Ascending aorta (tissue), 2 donors: ENCODE measurements at places on chromosomes 5 and 9. TPM values are rescaled to one million over a fixed set of nuclear protein-coding genes. Genes with fewer than 3 reads are reported as not detected.

The CCL19 gene
- 17.7 TPM for total RNA-seq

DNA sequence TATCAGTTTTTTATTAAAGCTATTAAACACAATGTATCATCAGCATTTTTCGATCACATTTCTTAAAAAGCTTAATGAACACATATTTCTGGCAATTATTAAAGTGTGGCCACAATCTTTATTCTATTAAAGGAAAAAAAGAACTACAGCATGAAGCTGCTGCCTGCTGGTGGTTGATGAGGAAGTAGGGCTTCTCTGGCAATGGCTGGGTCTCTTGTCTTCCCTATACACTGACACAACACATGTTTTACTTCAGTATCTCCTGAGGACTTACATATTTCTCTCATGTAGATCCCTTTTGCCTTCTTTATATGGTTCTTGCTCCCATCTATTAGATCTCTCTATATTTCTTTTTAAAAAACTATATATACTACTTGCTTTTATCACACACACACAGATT lies 590.7 kb downstream of the RAB3C start:
- no peaks in the 10 kb centered on the region for H3K4me1 ChIP-seq
- no peak overlapping the region for H3K4me3 ChIP-seq
- DNase-seq: no peak
- H3K27ac ChIP-seq: no peak overlapping the region

The ZBTB34 gene
- 8.9 TPM for total RNA-seq

GRCh38 chr9:119609277-119609971 lies 240.2 kb upstream of the BRINP1 start:
- no peak for DNase-seq
- no peaks in the 10 kb centered on the region for H3K27me3 ChIP-seq
- no peak overlapping the region for H3K27ac ChIP-seq

DNA sequence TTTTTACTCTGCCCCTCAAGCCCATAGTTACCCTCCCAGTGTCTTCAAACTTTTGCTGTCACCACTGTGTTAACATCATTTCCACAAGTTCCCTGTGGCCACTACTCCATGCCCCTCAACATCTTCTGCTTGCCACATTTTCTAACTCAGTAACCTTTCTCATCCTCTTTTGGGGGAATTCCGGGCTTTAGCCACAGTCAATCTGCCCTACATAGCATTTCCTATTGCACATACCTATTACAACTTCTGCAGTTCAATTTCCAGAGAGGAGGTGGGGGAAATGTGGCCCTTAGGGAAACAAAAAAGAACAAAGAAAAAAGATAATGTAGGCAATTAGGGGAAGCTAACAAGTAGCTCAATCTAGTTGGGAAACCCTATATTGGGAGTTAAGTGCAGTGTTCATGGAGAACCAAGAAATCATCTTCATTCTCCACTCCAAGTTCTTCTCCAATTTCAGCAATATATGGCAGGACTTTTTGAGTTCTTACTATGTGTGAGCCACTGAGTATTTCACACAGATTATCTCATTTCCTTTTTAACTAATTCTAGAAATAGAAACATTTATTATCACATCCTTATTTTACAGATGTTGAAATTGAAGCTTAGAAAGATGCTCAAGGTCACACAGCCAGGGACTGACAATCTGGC lies 40.2 kb upstream of the LPAR1 start:
- DNase-seq: no peak
- no peaks in the 10 kb centered on the region for H3K27me3 ChIP-seq
- no peak overlapping the region for H3K27ac ChIP-seq
- H3K4me3 ChIP-seq: no peak overlapping the region
- no peaks in the 10 kb centered on the region for H3K4me1 ChIP-seq

DNA sequence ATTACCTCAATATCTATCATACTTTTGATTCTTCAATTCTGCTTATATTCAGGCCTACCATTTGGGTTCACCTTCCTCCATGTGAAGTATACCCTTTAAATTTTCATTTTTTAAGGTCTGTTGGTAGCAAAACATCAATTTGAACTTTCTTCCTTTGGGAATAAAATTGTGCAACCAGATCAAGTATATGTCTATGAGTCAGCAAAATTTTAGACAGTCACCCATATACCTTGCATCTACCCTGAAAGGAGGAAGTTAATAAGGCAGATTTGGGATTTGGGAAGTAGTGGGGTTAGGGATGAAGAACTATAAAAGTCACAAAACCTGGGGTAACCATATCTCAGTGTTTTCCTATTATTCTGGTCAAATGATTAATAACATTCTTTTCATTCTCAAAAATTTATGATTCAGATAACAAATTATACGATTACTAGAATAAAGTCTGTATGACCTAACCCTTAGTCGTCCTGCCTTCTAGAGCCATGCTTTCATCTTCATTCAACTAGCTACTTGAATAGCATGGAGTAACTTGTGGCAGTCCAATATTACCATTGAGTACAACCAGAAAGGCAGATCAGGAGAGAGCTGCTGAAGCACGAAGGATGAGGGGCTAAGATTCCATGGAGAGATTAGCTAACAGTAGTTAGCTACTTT lies 2.8 kb upstream of the IL33 start:
- H3K4me3 ChIP-seq: no peak overlapping the region
- no peak for DNase-seq
- no peaks in the 10 kb centered on the region for H3K27me3 ChIP-seq
- H3K27ac ChIP-seq: no peak overlapping the region

The SCGB3A2 gene
- not detected for total RNA-seq

The PCDHGB2 gene
- total RNA-seq: 12.2 TPM

DNA sequence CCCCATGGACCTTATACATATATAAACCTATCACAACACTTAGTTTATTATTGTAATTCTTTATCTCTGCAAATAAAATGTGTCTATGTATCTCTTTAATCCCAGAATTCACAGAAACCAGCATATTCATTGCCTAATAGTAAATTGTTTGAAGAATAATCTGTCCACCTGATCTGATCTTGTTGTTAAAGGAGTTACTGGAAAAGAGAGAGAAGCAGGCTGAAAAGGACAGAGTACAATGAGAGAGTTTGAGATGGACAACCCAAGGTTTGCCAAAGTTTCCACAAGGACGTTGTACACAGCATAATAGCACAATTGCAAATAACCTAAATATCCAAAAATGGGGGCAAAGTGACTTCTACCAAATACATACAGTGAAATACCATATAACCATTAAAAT lies 23.8 kb downstream of the PLPP1 start:
- no peaks in the 10 kb centered on the region for H3K36me3 ChIP-seq
- H3K4me3 ChIP-seq: no peak overlapping the region

DNA sequence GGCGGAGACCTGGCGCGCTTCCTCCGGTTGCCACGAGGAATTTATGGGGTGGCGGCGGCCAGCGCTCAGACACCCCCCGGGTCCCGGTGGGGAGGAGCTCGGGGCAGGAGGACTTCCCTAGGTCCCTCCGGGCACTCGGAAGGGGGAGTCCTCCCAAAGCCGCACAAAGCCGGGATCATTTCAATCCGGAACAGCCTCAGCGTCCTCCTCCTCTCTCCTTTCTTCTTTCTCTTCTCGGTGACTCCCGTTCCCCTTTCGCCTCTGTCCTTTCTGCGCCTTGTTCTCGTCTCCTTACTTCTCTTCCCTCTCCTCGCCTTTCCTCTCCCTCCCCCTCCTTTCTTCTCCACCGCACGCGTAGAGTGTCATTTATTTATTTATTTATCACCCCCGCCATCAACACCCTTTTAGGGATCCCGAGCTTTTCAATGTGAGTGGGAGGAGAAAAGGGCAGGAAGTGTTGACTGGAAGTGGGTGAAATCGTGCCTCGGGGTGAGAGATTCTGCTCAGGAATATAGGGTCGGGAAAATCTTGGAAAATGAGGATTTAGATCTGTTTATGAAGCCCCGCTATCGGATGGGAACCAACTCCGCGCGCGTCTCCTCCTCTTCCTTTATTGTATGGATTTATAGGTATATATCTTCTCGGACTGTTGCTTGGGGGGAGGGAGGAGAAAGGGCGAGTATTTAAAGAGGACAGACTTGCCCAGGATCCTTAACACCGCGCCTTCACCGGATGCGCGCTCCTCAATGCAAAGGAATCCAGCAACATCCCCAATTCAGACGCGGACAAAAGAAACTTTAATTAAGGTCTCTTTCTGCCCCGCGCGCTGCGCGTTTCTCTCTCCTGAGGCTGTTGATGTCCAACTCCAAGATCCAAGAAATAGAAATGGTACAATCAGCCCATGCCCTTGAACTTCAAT lies 2.0 kb upstream of the ZNF462 start:
- H3K4me1 ChIP-seq: no peaks in the 10 kb centered on the region
- H3K36me3 ChIP-seq: no peaks in the 10 kb centered on the region
- H3K4me3 ChIP-seq: peak overlapping the region; percentile 69
- DNase-seq: no peak
- H3K27ac ChIP-seq: peak overlapping the region; percentile 49

DNA sequence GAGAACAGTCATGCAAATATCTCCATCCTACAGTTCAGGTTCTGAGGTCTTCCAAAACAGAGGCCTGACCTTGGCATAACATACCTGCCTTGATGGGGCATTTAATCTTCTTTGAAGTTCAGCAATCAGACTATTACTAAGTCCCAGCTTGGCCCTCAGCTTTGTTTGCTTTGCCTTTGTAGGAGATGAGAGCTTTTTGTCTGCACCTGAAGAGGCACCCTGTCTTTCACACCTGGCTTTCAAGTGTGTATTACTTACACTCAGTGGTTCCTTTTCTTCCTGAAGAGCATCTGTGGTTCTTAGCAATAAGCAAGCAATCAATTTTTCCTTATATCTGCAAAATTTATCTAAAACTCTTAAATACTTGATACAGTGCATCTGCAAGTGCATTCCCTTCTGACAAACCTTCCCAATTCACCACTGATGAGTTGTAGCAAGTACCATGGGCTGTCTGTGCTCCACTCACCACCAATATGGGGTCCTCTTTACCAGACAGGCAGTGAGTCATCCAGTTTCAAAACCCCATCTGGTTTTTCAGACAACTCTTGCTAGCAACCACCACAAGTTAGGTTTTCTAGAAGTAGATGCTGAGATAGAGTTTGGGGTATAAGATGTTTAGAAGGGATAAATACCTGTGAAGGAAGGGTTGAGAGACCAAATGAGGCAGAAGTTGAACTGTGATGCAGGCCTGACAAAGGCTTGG lies 100.2 kb downstream of the HINT1 start:
- no peak overlapping the region for H3K4me3 ChIP-seq
- H3K27me3 ChIP-seq: no peaks in the 10 kb centered on the region
- no peaks in the 10 kb centered on the region for H3K36me3 ChIP-seq
- no peak for DNase-seq

DNA sequence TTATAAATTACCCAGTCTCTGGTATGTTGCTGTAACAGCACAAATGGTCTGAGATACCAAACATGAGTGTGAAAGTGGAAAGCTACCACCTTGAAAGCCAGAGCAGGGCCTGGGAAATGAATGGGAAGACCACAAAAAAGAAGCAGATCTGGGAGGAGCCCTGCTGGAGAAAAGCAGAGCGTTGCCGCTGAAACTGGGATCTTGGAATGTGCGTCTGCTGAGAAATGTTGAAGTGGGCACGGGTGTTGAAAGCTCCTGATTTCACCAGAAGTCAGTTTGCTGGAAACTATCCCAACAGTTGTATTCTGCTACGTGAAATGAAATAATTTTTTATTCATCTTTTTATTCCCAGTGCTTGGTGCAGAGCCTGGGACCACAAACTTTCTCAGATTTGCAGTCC lies 40.0 kb downstream of the NUDT12 start:
- H3K4me1 ChIP-seq: no peaks in the 10 kb centered on the region
- DNase-seq: no peak
- H3K27ac ChIP-seq: no peak overlapping the region
